Right hindlimb (tissue), 1 donor: ENCODE measurements at places on chromosomes 3 and 15.

GRCh38 chr3:33639889-33640288, 78.2 kb downstream of the CLASP2 start:
- no peak for DNase-seq

GRCh38 chr3:25687742-25688141, 23.0 kb upstream of the TOP2B start:
- no peak for DNase-seq

- DNase-seq: no peak
These were observed 45.5 kb downstream of the GREM1 start for GRCh38 chr15:32763295-32763694.

GRCh38 chr15:75029378-75030022, 6.1 kb downstream of the PPCDC start:
- DNase-seq: peak; percentile 92

GRCh38 chr3:197482001-197482400, 73.8 kb downstream of the BDH1 start:
- no peak for DNase-seq

DNA sequence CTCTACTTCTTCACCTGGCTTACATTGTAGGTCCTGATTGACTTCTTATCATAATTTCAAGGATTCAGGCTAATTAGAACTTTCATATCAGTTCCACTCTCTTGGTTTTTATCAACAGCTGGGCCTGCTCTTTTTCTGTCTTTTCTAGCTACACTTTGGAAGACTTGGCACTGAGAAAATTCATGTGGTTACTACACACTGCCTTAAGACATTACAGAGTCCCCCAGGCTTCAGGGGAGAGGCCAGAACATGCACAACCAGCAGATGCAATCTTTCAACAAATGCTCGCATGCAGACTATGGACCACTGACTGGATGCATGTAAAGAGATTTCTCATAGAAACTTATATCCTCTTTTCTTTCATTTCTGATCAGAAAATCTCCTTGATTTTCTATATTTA, 423.5 kb downstream of the TUSC7 start:
- DNase-seq: no peak

DNA sequence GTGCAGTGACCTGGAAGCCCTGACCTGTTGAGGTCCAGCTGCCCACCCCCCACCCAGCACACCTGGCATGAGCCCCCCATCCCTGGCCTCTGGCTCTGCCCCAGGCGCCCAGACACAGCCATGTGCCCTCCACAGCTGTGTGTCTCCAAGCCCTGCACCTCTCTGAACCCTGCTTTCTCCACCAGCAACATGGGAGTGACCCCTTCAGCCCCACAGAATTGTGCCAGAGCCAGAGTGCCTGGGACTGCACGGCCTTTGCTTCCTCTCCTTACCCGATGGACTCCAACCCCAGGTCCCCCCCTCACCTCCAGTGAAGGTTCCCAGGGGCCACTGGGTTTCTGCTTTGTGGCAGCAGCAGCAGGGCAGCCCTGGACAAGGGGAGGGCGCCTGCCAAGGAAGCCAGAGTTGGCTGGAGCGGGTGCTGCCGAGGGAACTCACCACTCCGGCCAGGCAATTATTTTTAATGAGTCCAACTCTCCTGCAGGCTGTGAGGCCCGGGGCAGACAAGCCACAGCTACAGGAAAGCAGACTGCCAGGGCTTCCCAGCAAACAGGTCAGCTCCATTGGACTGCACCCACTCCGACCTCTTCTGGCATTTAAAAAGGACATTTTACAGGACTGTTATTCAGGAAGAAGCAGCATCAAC, 24.1 kb downstream of the PRR20G start:
- no peak for DNase-seq

DNA sequence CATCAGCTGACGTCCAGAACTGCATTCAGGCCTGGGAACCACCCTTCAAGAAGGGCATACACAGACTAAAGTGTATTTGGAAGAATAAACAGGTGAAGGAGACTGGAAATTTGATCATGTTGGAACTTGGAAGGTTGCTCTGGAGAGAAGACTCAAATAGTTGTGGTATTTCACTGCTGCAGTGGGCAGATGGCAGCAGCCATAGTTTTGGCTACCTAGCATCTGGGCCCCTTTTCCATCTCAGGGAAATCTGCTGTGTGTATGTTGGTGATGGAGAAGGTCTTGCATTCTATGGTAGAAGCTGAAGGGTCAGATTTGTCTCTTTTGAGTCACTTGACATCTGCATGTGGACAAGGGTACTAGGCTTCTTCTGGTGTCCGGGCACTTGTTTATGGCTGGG, 114.4 kb upstream of the FGF7 start:
- DNase-seq: no peak

DNA sequence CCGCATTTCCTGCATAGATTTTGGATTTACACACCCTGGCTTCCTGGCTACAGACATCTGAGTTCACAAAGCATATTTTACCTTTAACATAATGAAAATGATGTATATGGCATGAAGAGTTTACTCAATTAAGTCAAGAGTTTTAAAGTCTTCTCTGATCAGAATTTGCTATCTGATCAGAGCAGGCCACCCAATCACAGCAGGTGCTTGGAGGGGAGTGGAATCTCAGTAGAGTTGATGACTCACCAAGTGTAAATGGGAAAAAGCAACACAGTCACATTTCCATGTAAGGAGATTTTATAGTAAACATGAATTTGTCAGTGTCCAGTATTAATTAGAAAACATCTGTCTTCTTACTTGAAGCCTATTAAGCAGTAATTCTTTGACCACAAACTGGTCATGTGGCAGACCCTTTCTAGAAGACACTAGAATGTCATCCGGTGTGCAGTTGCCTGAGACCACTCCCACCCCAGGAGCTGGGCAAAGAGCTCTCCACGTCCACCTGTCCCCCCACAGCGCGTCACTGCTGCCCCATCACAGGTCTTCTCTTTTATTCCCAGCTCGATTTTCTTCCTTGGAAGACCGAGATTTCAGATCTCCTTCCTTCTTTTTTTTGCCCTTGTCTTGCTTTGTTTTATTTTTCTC, 10.8 kb downstream of the MESD start:
- no peak for DNase-seq

- peak; percentile 11 for DNase-seq
These were observed 12.8 kb upstream of the LRRC15 start for GRCh38 chr3:194382196-194382891.
